ENCODE measurements at places on chromosomes 16 and 17.

DNA sequence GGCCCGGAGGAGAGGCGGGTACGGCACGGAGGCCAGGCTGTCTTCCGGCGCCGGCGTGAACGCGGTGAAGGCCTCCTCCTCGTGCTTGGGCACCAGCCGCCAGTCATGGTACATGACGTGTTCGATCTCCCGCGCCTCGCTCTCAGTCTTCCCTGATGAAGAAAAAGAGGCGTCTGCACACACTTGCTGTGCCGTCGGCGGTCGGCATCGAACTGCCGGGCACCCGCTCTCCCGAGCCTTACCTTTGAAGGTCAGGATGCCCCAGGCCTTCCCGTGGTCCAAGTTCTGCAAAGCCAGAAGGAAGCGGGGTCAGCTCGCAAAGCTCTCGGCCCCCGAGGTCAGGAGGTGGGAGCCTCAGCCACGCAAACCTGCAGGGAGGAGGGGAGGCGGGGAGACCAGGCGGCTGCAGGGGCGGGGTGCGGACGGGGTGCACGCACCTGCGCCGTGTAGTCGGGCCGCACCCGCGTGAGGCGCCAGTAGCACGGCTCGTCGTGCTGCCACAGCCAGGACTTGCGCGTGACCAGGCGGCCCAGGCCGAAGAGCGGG lies at the start of gene EME2:
Gene EME2, plus strand, starts transcription at position 449 of the 546 bp plus-strand sequence. CDS start 418 bp downstream, outside the sequence.
- DNase-seq = no peak

- DNase-seq = no peak
Observed at GRCh38 chr17:21039839-21040575, 2.8 kb downstream of the USP22 start.

- DNase-seq = no peak
Observed at GRCh38 chr16:13939821-13940220, 19.9 kb downstream of the ERCC4 start.

GRCh38 chr16:58377932-58378331 lies 14.3 kb upstream of the GINS3 start:
- DNase-seq = no peak

All from osteoblast (primary cell).